Fibroblast of lung (primary cell): ENCODE measurements at places on chromosomes 2 and 18.

DNA sequence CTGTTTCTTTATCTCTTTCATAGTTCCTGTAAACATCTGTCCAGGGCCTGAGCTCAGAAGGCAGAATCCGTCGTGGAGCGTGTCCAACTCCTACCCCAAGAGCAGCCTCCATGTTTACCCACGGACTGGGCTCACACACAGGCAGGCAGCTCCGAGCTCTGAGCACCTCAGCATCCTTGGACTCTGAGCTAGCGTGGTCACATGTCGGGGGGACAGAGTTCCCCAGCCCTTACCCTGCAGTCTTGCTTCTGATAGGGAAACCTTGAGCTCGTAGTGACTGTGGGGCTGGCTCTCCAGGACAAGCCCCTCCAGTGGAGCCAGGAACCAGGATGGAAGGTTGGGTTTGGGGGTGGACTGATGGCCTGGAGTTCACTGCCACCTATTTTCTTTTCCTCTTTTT is 15.1 kb upstream of the ST3GAL5 start:
- no peak for DNase-seq

- DNase-seq: no peak
Measured at GRCh38 chr2:99822474-99823207, 319.7 kb downstream of the AFF3 start.

DNA sequence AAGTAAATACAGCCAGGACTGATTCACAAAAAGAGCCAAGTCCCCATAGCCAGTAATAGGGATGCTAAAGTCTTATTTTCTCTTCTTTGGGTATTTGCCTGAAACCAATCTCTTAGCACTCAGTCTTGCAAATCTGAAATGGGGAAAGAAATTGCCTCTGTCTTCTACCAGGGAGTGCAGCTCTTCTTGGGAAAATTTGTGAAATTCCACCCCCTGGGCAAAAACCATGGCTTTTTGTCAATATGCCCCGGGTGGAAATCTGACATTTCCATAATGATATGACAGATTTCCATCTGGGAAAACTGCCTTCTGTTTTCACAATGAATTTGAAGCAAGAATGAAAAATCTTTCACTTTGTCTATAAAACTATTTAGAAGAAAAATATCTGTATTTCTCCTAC is 628.1 kb downstream of the BCL11A start:
- no peak for DNase-seq

GRCh38 chr2:207231967-207232366 is 66.2 kb upstream of the KLF7 start:
- DNase-seq: peak; percentile 88

- no peak for DNase-seq
Measured at GRCh38 chr2:159769147-159769546, 28.9 kb downstream of the CD302 start.

DNA sequence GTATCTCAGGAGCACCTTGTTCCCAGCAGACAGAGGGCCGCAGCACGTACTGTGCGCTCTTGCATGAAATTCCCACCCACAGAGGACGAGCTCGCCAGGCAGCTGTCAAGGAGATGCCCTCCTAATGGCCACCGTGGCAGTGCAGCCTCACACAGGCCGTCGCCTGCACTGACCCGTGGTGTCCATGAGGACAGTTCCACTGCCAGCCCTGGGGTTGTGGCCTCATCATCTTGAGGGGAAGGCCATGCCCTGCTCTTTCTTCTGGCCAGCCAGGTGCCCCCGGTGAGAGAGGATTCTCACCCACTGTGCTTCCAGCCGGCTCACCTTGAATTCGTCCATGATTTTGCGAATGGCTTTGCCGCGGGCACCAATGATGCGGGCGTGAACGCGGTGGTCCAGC is 42.0 kb downstream of the ANO7 start:
- no peak for DNase-seq

DNA sequence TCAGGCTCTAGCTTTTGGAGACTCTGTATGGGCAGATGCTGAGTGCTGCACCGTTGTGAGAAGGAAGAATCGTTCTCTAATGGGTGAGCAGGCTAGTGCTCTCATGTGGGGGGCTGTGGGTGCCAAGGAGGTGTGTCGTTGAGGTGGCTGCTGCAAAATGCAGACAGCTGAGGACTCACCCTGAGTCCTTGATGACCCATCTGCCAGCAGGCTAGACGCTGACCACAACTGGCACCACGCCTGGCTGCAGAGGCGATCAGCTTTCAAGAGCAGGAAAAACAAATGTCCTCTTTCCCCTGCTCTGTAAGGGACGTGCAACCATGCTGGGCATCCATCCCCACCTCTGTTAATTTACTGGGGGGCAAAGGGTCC is 48.2 kb downstream of the HAUS1 start:
- DNase-seq: peak; percentile 87

GRCh38 chr18:55893948-55894347 is 306.0 kb upstream of the TCF4 start:
- no peak for DNase-seq

DNA sequence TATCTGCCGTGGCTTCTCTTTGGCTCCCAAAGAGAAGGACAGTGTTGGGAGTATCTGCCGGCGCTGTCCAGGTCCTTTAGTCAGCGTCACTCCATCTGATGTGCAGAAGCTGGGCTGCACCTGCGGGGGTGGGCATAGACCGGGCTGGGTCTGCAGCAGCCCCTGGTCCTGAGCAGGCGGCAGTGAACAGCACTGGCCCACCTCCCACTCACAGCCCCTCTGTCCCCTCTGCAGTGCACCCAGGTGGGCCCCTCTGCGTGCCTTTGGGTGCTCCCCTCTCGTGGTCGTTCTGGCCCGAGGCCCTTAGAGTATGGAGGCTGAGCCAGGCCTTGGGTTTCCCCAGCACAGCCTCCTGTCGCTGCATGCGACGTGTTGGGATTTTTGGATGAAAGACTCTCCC is 95.7 kb downstream of the USP40 start:
- DNase-seq: no peak

DNA sequence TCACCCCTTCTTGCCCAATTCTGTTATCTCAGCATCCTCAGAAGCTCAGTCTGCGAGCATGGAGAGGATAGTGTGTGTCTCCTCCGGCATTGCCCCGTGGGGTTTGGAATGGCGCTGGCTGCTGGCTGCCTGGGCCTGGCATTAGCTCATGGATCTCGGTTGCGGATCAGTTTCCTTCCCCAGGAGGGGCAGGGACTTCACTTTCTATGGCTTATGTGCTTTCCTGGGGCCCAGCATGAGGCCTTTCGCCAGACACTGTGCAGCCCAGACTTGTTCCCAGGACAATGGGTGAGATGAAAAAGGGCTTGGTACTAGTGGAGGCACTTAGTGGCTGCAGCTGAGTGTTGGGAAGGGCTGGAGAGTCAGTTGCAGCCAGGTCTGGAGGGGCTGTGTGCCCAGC is 143.3 kb downstream of the GLI2 start:
- DNase-seq: no peak

DNA sequence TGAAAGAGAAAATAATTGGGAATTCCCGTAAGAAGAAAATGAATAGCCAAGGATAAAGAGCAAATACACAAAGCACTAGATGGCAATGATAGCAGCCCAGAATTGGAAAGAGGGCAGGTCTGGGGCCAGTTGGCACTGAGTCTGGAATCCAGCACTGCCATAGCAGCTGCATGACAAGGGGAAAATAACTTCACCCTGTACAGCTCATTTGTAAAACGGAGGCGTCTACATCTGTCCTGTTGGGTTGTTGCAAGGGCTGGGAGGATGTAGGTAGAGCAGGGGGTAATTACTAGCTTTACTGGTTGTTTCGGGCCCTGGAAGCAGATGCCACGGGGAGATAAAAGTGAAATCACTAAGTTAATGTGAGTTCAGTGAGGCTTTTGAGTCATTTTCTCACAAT is 110.0 kb upstream of the RASGRP3 start:
- DNase-seq: peak; percentile 93

DNA sequence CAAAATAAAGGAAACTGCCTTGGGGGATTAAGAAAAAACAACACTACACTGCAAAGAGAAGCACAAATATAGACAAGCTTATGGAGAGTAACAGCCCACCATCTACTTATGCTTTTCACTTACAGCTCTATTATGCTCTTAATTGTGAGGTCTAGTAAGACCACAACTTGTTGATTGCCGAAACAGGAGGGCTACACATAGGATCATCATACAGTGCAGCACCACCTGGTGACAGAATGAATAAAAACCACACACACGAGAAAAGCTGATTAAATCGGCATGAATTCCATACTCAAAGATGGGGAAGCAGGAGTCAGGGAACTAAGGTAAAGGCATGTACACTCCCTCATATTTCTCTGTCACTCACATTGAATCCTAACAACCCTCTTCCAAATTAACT is 259.2 kb downstream of the IKZF2 start:
- peak; percentile 53 for DNase-seq

DNA sequence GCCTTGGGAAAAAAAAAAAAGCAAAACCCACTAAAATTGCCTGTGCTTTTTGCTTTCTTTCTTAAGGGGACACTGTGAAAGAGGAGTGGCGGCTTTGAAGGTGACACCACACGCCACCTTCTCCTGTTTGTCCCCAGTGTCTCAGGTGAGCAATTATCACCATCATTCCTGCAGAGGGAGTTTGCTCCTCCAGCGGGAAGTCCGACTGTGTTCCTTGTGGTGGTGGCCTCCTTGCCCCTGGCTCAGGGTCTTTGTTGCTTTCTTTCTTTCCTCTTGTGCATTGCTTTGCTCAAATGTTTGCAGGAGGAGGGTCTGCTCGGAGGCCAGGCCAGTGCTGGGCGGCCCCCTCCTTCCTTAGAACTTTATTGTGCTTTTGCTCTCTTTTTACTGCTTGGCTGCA is 164.3 kb upstream of the CXCR4 start:
- no peak for DNase-seq

DNA sequence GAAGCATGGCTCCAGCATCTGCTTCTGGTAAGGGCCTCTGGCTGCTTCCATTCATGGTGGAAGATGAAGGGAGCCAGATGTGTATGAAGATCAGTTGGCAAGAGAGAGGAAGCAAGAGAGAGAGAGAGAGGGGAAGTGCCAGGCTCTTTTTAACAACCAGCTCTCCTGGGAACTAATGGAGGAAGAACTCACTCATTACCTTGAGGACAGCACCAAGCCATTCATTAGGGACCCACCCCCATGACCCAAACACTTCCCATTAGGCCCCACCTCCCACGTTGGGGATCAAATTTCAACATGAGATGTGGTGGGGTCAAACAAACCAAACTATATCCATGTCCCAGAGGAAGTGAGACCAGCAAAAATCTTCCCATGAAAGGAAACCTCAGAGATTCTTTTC is 124.8 kb upstream of the SIX2 start:
- DNase-seq: no peak

GRCh38 chr2:40120957-40121356 is 330.9 kb downstream of the SLC8A1 start:
- no peak for DNase-seq

- DNase-seq: no peak
Measured at GRCh38 chr2:241114836-241115235, 12.7 kb upstream of the MTERF4 start.

DNA sequence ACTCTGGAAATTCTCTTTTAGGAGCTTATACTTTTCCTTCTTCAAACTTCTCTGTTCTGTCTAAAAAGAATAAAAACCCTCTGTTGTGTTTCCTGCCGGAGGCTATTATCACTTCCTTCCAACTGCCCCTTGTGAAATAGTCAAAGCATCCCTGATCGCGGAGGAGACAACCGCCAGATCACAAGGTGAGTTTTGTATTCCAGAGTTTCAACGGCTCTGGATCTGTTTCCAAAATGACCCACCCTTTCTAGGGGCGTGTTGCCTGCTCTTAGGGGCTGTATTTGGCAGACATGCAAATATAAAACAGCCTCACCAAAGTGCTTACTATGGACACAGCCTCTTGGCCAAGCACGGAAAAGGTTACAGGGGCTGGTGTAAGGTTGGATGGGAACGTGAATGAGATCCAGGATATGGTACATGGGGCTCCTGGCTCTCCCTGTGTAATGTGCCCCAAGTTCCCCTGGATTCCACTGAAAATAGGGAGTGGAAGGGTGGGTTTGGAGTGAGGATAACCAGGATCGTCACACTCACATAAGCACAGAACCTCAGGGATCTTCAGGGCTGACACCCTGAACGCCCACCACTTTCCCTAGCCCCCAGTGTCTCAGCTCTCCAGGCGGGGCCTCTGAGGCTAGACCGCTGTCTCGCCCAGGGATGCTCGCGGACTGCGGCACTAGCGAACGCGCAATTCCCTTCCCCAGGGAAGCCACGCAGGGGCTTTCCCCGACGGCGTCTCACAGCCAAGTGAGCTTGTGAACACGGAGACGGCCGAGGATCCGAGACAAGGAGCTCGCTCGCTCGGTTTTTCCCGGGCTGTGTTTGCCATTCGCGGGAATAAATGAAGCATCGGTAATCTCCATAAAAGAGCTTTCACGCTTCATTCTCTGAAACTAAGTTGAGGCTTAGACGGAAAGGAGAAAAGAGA is 14.4 kb downstream of the EN1 start:
- DNase-seq: no peak

GRCh38 chr2:31802711-31803110 is 208.1 kb downstream of the MEMO1 start:
- DNase-seq: no peak
